ENCODE measurements at places on chromosomes 1 and 21.

DNA sequence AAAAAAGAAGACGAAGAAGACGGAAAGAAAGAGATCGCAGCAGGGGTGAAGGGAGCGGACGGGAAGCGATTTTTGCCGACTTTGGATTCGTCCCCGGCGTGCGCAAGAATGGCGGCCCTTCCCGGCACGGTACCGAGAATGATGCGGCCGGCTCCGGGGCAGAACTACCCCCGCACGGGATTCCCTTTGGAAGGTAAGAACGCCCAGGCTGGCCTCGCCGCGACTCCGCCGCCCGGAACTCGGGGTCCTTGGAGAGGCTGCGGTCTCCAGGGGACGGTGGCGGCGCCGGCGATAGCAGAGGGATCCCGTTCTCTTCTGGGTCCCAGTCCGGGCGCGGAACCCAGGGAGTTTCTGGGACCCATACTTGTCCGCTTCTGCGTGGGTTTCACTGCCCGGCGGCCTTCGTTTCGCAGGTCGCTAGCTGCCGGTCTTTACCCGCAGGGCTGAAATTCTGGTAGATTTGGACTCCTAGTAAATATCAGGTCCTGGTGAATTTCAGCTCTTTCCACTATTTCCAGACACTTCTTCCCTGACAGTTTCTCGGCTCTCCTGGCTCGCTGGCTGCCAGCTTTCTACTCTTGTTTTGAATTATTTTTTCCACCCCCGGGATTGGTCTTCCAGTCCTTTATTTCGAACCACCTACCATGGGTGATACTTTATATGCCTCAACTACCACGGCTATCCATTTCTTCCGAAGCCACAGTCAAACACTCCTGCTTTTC, 1.0 kb downstream of the PAX7 start:
- no peak for DNase-seq

GRCh38 chr1:89692601-89693521, 59.9 kb downstream of the LRRC8C start:
- no peak for DNase-seq

DNA sequence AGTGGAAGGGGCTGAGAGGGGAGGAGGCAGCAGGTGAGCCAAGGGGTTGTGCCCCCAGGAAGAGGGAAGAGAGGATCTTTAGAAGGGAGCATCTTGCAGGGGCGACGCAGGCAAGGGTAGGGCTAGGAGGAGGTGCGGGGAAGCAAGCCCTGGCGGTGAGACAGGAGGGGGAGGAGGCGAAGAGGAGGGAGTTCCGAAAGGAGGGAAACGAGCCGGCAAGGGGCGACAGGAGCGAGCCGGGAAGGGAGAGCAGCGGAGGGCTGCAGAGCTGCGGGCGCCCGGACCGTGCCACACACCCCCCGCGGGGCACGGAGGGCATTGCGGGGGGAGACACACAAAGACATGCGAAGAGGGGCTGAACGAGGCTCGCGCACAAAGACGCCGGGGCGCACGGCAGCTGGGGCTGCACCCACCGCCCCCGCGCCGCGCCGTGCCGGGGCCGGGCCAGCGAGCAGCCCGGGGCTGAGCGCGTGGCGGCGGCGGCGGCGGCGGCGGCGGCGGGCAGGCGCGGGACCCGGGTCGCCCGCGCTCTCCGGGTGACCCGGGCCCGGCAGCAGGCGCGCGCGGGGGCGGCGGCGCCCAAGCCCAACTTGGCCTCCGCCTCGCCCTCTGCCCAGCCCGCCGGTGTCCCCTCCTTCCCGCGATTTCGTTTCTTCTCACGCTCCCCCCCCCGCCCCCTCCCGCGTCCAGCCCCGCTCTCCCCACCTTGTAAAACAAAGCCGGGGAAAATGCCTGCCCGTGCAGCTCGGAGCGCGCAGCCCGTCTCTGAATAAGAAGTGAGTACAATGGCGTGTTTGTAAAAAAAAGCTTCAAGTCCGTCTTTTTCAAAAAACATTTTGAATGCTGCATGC, at the start of gene KCNK2:
TSS of gene KCNK2 (plus strand) at position 206 of the 851 bp plus-strand sequence. CDS start 649 bp downstream, outside the sequence.
- no peak for DNase-seq

- no peak for DNase-seq
These were observed 7.6 kb upstream of the FNBP1L start for GRCh38 chr1:93440272-93440671.

GRCh38 chr1:234924450-234925355, 203.9 kb downstream of the TOMM20 start:
- DNase-seq: no peak

DNA sequence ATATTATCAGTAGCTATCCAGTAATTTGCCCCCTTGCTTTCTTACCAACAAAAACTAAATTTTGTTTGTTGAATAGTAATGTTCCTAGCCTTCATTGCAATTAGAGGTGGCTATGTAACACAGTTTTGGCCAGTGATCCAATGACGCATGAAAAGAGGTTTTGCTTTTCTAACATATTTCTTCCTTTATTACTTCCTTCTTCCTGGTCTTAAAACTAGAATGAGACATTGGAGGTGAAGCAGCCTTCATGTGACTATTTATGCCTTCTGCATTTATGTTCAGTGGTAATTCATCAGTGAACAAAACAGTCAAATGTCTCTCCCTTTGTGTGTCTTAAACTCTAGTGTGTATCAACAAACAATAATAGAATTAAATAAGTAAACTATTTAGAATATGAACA, 35.5 kb downstream of the LRIF1 start:
- no peak for DNase-seq

- peak; percentile 87 for DNase-seq
These were observed 8.9 kb downstream of the TAGLN2 start for GRCh38 chr1:159916242-159917051.

Measured in H54 (cell line).